ENCODE measurements at places on chromosomes 4 and X.

- DNase-seq, result no peak
These were observed 79.7 kb upstream of the PRSS48 start for GRCh38 chr4:151197247-151197646.

DNA sequence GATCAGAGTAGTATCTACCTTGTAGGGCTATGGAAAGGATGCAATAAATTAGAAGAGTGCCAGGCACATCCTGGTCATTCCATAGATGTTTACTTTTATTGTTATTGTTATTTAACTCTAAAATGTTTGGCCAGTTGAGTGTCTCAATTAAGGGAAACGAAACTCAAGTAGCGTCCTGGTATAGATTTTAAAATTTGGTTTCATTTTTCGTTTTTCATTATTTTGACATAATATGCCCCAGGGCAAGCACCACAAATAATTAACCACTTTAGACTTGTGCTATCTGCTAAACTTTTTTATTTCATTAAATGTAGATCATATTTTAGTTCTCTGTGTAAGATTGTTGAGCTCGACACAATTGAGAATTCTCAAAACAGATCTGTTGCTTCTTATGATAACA, 179.7 kb upstream of the PRPS2 start:
- no peak for DNase-seq

DNA sequence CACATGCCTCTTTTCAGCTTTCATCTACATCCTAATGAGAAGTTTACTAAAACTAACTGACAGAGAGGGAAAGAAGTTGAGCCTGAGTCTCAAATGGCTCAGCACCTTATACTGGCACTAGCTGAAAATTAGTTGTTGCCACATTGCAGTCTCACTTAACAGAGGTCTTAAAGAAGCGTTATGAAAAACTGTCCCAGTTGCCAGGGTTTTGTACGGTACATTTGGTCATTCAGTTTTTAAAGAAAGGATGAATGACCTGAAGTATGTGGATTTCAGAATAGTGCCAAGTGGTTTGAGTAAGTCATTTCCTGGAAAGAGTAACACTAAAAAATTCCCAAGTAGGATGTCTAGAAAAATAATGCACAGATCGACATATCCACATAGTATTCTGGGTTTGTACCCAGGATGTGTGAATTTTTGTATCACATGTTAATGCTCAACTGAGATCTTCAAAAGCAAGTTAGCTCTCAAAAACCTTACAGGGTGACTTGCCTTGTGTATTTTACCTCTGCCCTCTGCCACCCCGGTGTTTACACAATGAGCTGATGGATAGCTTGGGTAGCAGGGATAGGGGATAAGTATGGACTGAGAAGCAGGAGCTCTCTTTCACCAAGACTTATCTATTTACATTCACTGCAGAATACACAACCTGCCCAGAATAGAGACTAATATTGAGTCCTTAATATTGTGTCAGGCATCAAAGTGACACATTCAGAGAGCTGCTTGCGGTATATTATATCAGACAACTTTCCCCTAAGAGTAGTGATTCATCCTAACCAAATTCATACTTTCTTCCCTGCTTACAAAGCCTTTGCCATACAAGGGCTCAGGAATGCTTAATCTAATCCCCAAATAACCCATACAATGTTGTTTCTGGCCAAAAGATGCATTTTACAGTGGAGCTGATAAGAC, 1075.7 kb upstream of the PABPC4L start:
- DNase-seq, result no peak

DNA sequence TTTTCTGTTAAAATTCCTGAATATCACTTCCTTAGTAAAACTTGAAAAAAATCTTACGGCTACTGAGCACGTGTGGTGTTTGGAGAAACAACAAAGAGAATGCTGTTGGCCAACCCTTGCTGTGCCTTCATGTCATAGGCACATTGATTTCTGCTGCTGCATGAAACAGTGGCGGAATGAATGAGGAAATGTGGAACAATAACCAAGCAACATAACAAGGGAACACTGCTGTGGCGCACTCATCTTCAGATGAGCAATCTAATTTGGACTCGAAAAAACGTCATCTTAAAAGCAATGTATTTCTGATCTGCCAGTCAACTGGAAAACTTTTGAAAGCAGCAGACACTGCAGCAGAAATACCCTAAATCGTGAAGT, 51.4 kb downstream of the PROM1 start:
- no peak for DNase-seq

Measured in chondrocyte (in vitro differentiated cells).